ENCODE measurements at places on chromosomes 12 and 14.
A peak's percentile ranks its signal among the peaks of the same experiment; 100 is the strongest.

DNA sequence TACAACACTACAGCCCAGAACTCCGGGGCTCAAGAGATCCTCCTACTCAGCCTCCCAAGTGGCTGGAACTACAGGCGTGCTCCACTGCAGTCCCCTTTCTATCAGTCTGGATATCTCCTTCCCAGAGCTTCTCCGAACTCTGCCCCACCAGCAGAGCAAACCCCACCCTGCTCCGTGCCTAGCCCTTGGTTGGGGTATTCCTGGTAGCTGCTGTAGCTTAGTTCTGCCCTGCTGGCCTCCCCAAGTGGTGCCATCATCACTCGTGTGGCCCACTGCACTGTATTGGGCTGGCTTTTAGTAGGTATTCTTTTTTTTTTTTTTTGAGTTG is 9.5 kb downstream of the HSP90AA1 start:
- no peak for DNase-seq

- DNase-seq: no peak
Measured at GRCh38 chr12:97760601-97761000, 298.0 kb downstream of the RMST start.

DNA sequence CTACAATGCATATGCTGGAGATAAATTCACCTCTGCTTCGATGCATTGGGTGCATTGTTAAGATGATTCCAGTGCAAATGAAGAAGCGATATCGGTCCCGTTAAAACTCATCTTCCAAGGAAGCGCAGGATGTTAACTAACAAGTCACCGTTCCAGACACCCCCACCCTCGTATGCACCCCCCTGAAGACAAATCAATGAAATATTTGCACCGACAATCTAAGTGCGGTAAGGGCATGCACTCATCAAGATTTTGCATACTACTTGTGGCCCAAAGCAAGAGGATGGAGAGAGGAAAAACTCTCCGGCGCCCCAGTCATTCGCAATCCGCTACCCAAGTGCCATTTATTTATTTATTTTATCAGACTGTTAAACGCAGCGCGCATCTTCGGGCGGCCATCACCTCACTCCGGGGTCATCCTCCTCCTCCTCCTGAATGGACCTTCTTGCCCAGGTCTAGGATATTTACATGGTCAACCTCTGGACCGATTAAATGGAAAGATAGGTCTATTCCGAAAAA is 1.2 kb downstream of the NOVA1 start:
- no peak for DNase-seq

DNA sequence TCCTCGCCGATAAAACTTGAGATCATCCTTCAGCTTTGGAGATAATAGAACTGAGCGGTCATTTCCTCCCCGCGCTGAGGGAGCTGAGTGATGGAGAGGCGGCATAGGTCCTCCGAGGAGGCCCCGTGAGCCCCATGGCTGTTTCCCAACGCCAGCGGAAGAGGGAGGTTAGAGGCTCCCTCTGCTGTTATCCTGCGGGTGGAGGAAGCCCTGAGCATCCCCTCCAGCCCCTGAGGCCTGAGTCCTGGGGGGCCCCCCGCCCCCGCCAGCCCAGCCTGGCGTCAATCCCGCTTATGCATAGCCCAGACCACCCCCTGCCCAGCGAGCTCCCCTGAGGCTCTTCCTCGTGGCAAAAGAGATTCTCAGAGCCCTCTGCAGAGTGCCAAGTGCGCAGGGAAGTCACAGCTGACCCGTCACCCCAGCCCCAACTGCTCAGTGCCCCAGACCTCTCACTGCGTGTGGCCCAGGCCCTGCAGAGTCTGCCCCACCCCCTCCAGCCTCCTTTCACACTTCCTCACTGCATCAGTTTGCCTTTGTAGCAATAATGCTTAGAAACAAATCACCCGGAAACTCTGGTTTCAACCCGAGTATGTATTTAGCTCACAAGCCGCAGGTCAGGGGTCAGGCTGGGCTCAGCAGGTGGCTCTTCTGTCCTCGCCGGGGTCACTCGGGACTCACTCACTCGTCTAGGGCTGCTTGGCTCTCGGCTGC is 44.7 kb upstream of the GALNT9 start:
- no peak for DNase-seq

- no peak for DNase-seq
Measured at GRCh38 chr14:91159182-91159581, 45.3 kb downstream of the DGLUCY start.

DNA sequence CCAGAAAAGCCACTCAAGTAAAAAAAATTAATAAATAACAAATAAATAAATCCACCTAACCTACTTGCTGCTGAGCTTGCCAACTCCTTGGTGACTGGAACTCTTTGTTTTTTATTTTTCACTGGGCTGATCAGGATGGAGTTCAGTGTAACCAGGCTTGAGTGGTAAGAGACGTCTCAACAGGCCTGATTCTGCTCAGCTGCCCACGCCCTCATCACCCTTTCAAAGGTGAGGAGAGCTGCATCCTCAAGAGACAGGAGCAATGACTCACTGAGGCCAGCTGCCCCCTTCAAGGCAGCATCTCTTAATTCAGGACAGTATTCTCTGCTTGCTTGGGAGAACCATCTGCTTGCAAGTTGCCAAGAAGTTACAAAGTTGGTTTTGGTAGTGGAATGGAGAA is 111.9 kb upstream of the CPM start:
- no peak for DNase-seq

DNA sequence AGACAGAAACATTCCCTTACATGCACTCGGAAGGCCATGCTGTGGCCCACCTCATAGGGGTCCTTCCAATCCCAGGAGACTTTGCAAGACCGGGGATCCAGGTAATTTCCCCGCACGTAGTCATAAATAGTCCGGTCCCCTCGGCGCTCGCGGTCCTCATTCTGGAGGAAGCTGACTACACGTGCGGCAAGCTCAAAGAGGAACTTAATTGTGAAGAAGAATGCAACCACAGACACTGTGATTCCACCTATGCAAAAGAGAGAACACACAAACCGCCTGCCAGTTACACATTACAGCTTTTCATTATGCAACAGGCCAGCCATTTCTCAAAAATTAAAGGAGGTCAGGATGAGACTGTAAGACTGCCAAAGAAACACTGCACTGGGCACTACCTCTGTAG is 28.4 kb downstream of the AREL1 start:
- peak; percentile 17 for DNase-seq

DNA sequence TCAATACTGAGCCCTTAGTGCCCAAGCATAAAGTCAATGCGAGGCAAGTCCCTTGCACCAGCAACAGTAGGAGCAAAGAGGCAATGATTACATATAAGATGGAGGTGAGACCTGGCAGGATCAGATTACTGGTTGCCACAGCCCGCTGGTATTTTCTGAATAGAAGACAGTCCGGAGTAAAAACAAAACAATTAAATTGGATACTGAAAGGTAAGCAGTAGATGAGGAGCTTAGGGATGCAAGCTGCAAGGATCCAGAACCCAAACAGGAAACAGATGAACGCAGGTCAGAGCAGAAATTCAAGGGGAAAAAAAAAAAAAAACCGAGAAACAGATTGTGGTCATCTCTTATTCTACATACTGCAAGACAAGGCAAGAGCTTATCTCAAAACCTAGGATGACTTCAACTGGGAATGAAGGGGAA is 119.6 kb downstream of the MED13L start:
- no peak for DNase-seq

DNA sequence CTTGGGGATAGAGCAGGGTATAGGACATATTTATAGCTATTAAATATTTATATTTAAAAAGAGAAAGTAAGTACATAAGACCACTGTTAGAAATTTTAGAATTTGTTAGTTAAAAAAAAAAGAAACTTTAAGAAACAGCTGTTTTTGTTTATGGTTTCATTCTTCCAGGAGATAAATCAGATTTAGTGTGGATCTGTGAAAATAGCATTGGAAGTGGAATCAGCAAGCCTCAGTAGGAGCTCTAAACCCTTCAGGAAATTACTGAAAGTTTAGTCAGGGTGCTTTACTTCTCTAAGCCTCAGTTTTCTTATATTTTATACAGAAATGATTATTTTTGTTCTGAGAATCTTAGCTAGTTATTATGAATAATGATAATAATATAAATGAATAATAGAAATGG is 316.0 kb upstream of the NOVA1 start:
- no peak for DNase-seq

GRCh38 chr12:109927622-109928021 is 27.5 kb downstream of the TCHP start:
- peak; percentile 59 for DNase-seq

GRCh38 chr14:79332504-79333197 is 878.7 kb downstream of the DIO2 start:
- DNase-seq: no peak

GRCh38 chr14:51676549-51676948 is 24.8 kb downstream of the FRMD6 start:
- DNase-seq: no peak

DNA sequence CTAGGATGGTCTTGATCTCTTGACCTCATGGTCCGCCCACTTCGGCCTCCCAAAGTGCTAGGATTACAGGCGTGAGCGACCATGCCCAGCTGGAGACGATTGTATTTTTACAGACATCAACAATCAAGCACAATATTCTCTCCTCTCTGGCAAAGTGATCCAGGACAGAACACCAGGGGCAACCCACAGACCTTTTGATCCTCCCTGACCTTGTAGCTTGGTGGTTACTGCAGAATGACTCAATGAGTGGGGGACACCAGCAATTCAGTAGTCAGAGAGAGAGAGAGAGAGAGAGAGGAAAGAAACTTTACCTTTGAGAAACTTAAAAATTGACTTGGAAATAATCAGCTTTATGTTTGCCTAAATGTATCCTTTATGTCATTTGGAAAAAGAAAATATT is 51.2 kb downstream of the DRAM1 start:
- no peak for DNase-seq

GRCh38 chr12:93008044-93008778 is 79.1 kb upstream of the EEA1 start:
- DNase-seq: no peak

- DNase-seq: peak; percentile 79
Measured at GRCh38 chr14:67426983-67427606, 15.1 kb upstream of the PLEK2 start.

DNA sequence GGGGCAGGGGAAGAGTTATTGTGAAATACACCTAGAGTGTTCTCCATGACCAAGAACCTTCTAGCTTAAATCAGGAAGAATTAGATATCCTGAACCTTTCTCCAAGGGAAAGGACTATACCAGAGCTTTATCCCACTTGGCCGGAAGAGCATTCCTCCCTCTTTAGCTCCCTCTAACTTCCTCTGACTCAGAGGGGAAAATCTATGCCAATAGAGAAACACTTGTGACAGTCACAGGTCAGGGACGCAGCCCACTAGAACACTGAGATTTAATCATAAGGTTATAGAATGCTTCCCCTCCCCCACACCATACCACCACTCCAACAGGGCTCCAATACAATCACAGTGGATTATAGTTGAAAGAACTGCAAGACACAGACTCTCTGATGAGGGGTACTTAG is 55.4 kb upstream of the RFX4 start:
- no peak for DNase-seq

- DNase-seq: no peak
Measured at GRCh38 chr12:92503029-92503931, 199.5 kb upstream of the PLEKHG7 start.

- no peak for DNase-seq
Measured at GRCh38 chr14:75204116-75204515, 27.7 kb upstream of the TMED10 start.

GRCh38 chr14:20855652-20856291 is 35.4 kb upstream of the RNASE3 start:
- peak; percentile 34 for DNase-seq

GRCh38 chr14:100618318-100618693 is 31.1 kb upstream of the BEGAIN start:
- DNase-seq: no peak

DNA sequence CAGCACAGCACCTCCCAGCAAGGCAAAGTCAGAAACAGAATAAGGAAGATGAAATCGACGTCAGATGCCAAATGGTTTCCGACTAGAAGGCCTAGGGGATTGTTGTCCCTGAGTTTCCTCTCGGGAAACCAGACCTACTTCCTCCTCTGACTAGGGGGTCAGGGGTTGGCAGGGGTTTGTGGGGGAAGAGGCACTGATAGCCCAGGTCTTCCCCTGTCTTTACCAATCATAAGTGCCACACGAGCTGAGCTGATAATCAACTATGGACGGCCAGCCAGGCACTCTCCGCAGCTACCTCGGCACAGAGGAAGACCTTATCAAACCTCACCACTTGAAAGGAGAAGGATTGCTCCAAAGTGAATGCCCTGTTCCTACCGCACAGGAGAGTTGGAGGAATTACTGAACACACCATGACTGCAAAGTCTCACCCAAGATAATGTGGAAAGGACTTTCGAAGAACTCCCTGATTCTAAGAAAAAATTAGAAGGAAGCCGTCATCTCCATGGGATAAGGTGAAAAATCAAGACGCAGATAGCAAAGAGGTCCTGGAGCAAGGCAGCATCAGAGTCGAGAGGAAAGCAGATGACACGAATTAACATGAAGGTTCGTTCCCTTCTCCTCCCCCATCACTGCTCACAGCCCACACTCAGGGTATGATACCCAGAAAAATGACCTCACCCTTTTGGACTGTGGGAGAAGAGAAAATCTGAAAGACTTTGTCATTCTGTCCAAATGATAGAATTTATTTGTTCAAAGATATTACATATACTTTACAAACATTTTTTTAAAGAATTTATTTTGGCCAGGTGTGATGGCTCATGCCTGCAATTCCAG is 77.7 kb upstream of the MED13L start:
- DNase-seq: no peak

GRCh38 chr12:110780448-110780847 is 37.8 kb upstream of the PPP1CC start:
- peak; percentile 58 for DNase-seq

- DNase-seq: no peak
Measured at GRCh38 chr12:15801770-15802744, 12.9 kb upstream of the EPS8 start.

DNA sequence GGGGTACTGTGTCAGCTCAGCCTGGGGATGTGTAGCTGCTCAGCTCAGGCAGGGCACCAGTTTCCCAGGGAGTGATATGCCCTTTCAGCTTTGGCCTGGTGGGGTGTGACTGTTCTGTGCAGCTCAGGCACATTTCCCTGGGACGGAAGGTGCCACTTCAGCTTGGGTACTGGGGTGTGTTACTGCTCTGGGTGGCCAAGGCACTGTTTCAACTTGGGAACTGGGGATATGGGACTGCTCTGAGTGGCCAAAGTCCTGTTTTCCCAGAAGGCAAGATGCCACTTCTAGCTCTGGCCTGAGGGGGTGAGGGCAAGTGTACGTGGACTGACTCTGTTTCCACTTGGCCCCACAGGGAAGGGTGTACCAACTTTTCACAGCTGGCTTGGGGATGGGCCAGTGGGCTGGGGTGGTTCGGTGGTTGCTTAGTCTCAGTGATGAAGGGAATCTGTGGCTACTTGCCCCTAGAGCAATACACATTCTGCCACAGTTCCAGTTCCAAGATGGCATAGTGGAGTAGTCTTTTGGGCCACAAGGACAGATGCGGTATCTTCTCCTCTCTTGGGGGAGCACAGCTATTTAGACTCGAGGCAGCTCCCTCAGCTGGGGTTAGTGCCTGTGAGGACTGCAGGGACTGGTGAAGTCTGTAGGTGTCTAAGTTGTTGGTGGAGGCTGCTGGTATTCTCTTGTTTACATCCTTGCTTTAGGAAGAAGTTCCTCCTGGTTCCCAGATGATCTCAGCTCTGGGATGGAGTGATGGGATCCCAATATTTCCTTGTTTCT is 26.4 kb downstream of the TBC1D15 start:
- DNase-seq: no peak

- DNase-seq: no peak
Measured at GRCh38 chr14:63431466-63431865, 111.7 kb downstream of the PPP2R5E start.

Measured in CD4-positive, alpha-beta T cell treated with Interleukin-6 for 4 hours (primary cell).